GM23248 (cell line): ENCODE measurements at places on chromosomes 6 and 20. TPM values are rescaled to one million over a fixed set of nuclear protein-coding genes. Genes with fewer than 3 reads are reported as not detected.

The CCN6 gene
- not detected in 2 replicates for total RNA-seq

The PTK6 gene
- 0.13 TPM in 1 of 2 replicates, not detected in the other for total RNA-seq

The TMEM244 gene
- not detected in 2 replicates for total RNA-seq

The AKAP12 gene
- total RNA-seq: 15.2 and 15.7 TPM in 2 replicates

The CTNNBL1 gene
- total RNA-seq: 22.4 and 25.3 TPM in 2 replicates

The CTAGE9 gene
- total RNA-seq: not detected in 2 replicates

The MYCT1 gene
- under 0.01 and 0.11 TPM in 2 replicates for total RNA-seq

The KHDC1 gene
- total RNA-seq: 0.13 and 1.1 TPM in 2 replicates

The ABHD16B gene
- total RNA-seq: not detected in 2 replicates

The MAP7 gene
- total RNA-seq: 0.76 and 1.9 TPM in 2 replicates
